Muscle of arm (tissue), 14 donors: ENCODE measurements at places on chromosomes 4 and X.

DNA sequence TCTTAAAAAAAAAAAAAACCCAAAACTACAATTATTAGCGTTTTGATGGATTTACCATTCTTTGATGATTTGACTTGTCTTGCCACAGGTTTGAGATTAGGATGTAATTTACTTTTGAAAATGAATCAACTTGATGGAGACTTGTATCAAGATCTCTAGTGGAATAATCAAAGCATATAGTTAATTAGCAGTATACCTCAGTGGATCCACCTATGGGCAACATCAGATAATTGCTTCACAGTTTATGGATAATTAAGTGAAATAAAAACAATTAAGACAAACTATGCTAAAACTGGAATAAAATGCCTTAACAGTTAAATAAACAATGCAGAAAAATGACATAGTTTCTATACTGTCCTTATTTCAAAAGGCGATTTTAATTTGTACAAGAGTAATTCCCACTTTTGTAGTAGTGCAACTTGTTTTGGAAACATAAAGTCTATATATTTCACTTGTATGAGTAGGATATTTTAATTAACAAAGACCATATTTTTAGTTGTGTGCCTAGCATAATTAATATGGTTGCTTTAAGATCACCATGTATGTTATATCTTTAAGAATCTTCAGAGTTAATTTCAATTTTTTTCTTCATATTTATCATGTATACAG is 4.2 kb downstream of the CPEB2 start:
- no peak for DNase-seq

DNA sequence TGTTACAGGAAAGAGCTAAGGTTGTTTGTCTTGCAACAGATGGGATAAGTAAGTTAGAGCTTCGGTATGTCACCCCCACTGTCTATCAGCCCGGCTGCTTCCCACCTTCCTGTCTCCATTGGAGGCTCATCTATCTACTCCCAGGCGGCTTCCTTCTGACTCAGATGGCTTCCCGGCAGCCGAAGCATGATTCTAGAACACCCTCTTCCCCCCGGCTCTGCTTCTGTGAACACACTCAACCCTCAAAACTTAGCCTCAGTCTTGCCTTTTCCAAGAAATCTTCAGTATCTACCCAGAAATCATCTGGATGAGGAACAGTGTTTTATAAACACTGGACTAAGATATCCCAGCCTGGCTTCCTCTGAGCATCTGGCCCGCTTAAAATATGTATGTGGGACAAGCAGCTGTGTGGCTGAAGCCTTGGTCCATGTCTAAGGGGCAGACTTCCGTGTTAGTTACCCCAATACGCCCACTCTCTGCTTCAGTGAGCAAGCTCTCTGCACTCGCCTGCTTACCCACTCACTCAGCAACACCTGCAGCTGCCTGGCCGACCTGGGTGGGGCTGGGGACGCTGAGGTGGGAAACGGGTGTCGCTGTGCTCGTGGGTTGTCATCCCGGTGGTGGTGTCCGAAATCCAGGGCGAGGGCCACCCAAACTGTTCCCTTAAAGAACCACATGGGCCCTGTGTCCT is 12.0 kb upstream of the SLC2A9 start:
- DNase-seq = no peak

GRCh38 chrX:109886122-109886761 is 116.7 kb upstream of the TMEM164 start:
- no peak for DNase-seq

- no peak for DNase-seq
Measured at GRCh38 chr4:141348573-141348972, 127.9 kb downstream of the ZNF330 start.
